ENCODE measurements at places on chromosomes 1 and 21.

GRCh38 chr1:163570071-163570470 is 248.3 kb downstream of the NUF2 start:
- DNase-seq = no peak

DNA sequence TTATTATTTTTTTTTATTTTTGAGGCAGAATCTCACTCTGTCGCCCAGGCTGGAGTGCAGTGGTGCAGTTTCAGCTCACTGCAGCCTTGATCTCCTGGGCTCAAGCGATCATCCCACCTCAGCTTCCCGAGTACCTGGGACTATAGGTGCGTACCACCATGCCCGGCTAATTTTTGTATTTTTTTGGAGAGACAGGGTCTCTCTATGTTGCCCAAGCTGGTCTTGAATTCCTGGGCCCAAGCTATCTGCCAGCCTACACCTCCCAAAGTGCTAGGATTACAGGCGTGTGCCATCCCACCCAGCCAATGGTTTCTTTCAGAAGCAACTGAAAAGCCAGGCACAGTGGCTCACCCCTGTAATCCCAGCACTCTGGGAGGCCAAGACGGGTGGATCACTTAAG is 2.3 kb downstream of the KRTCAP2 start:
- DNase-seq = no peak

- no peak for DNase-seq
Observed at GRCh38 chr1:156750711-156751450, 594 bp downstream of the HDGF start.

GRCh38 chr1:246295968-246296367 is 211.1 kb downstream of the SMYD3 start:
- DNase-seq = no peak

DNA sequence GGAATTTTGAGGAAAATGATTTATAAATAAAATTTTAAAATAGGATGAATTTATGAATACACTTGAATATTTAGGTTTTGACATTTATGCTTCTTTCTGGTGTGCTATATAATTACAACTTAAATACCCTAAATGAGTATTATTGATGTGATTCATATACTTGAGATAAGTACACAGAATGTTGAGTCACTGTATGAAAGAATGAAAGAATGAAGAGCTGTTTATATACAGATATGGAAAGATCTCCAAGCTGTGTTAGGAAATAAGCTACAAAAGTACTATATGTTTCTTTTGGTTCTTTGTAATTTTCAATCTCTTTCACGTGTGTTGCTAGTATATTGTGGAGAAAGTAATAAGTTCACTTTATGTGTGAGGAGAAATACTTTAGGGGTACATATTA is 147.2 kb downstream of the RASAL2 start:
- no peak for DNase-seq

DNA sequence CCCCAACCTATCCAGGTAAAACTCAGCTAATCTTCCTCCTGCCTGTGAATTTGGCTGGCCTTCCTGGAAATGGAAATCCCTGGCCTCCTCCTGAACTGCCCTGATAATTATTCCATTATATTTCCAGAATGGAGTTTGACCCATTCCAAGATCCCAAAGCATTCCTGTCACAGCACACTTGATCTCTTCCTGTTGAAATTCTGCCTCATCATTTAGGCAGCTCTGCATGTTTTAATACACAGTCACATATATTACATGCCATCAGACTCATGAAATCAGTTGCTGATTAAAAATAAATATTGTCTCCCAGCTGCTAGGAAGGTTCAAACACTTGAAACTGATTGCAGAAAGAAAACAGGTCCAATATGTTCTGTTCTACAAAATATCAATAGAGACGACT is 148.2 kb upstream of the PALMD start:
- DNase-seq = no peak

DNA sequence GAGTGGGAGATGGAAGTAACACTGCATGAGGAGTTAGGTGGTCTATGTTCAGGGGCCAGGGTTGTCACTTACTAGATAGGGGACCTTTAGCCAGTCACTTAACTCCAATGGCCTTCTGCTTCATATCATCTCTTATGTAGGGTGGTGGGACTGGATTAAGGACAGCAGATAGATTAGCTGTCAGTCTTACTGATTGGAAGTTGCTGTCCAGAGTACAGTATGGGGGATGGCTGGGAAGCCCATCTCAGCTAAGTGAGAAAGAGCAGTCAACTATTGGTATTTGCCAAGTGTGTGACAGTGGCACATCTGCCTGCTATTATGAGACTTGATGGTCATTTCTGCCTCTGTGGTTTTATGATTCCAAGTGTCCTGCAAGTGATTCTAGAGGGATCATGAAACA is 130.9 kb downstream of the FGGY start:
- DNase-seq = no peak

DNA sequence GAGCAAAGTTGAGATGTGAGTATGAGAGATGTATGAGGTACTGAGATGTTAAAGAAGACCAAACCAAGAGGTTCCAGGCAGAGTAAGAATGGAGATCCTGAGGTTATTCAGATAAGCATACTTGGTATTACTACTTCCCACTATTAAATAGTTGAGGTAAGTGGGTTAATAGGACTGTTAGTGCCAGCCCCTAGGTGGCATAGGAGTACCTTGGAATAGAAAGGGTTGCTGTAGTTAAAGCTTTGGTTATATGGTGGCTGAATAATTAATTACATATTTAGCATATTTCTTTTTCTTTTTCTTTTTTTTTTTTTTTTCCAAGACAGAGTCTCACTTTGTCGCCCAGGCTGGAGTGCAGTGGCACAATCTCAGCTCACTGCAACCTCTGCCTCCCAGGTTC is 397.9 kb upstream of the TMPRSS15 start:
- no peak for DNase-seq

DNA sequence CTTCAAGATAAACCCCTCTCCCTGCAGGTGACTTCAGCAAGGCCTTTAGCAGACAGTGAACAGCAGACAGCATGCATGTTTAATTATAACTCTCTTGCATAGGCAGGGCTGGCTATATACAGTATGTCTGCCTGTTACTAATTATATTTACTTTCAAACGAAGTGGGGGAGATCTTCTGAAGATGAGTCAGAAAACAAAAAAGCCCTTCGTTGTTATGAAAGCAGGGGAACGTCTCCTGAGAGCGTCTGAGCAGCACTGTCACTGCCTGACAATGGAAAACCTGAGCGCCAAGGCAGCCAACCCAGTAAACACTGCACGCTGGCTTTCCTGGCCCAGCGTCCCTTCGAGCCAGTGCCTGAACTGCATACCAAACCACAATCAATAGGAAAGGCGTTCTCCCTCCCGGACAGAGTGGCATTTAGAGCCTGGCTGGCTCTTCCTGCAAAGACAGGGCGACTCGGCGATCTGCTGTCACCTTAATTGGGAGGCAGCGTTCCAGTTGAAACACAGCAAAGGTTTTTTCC is 54.1 kb downstream of the TOMM20 start:
- no peak for DNase-seq

- no peak for DNase-seq
Observed at GRCh38 chr1:200912737-200913407, 18.2 kb downstream of the INAVA start.

- DNase-seq = no peak
Observed at GRCh38 chr1:203592730-203593129, 33.9 kb upstream of the ATP2B4 start.

- no peak for DNase-seq
Observed at GRCh38 chr1:78303620-78304019, 187.2 kb upstream of the PTGFR start.

DNA sequence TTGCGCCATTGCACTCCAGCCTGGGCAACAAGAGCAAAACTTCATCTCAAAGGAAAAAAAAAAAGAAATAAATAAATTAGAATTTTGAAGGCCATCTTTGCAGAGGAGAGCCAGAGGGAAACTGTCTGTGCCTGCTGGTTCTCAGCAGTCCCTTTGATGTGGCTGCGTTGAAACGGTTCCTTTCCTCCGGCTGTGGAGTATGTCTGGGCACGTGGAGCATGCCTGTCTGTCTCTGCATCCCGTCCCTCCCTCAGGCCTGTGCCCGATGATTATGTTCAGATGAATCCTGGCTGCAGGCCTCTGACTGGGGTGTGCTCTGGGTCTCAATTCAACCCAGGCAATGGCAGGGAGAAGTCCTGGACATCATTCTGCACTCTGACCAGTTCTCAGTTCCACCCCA is 33.4 kb downstream of the KIAA1614 start:
- no peak for DNase-seq

GRCh38 chr1:157937744-157938143 is 55.7 kb upstream of the KIRREL1 start:
- DNase-seq = no peak

DNA sequence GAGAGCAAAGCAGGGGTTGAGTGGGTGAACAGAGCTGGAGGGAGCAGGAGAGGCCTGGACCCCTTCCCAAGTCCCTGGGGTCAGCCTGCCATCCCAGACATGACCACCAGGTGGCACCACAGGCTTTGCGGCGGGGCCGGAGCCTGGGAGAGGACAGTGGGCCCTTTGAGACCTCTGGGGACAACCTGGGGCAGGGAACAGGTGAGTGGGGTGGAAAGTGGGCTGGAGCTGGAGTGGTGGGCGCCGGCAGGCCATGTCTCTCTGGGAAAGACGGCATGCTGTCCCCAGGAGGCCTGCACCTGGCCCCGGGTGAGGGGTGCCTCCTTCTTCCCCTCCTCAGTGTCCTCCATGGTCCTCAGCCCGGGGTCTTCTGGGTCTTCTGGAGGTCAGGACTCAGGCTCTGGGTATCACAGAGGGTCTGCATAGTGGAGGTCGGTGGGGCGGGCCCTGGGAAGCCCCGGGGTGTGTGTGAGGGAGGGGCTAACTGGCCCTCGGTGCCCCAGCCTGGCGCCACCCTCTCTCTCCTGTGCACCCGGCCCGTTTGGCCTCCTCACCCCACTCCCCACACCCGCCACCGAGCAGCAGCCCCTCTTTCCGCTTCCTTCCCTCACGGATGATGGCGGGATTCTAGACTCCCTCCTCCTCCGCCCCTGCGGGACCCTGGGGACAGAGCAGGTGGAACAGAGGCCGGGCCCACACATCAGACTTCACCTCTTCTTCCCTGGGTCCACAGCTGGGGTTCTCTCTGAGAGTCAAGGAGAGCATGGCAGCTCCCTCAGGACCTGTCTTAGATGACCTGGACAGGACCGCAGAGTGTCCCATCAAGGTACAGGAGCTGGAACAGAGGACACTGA is 28.5 kb upstream of the PKP1 start:
- peak; percentile 94 for DNase-seq

DNA sequence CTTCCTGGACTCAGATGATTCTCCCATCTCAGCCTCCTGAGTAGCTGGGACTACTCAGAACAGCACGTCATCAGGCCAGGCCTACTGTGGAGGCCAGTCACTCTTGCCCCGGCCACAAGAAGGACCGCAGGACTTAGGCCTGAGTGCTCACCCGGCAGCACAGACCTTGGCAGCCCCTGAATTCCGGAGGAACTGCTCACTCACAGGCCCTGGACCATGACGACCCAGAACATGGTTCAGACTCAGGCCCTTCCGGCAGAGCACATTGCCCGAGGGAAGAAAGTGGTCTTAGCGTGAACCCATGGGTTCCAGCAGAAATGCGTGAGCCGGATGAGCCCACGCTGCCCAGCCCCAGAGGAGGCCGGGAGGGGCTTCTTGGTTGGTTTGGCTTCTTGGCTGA is 177.3 kb upstream of the TMEM51 start:
- no peak for DNase-seq

GRCh38 chr21:40120940-40121575 is 253.8 kb downstream of the PCP4 start:
- no peak for DNase-seq

GRCh38 chr1:17452686-17453085 is 13.2 kb upstream of the RCC2 start:
- DNase-seq = no peak

DNA sequence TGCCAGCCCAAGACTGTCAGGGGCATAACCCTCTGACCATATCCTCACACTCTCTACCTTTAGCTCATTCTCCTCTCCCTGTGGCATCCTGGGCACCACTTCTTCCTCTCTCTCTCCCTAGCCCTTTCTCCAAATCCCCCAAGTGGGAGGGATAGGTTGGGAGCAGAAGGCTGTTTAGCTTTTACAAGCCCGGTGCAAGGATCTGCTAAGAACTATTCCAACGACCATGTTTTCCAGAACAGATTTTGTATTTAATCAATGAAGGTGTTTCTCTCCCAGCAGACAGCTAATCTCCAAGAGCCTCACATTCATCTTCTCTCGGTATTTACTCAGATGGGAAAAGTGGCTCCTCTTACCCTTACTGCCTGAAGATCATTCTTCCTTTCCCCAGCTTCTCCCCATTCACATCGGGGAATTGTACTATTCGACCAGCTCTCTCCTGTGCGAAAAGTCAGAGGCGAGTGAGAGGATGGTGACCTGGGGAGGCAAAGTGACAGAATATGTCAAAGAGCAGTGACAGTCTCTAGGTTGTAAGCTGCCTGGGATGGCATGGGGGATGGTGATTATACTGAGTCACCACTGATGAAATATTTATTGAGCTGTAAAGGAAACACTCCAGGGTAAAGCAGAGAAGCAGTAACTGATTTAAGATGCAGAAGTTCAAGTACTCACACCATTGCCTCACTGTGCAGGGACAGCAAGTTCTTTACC is 47.0 kb upstream of the RBM15 start:
- no peak for DNase-seq

DNA sequence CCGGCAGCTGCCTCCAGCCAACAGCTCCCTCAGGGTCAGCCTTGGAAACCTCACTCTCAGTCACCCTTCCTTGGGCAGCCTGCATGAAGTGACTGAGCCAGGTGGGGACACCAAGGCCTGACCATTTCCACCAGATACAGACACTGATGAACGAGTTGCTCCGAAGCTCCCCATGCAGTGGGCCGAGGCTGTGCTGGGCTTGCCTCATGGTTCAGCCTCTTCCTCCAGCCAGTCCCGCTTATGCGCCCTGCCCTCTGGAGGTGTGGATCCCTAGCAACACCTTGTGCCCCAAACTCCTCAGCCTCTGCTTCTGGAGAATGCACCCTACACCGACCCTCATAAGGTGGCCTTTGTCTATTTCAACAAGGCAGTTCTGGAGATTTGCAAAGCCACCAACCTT is 236.0 kb downstream of the RRAGC start:
- no peak for DNase-seq

DNA sequence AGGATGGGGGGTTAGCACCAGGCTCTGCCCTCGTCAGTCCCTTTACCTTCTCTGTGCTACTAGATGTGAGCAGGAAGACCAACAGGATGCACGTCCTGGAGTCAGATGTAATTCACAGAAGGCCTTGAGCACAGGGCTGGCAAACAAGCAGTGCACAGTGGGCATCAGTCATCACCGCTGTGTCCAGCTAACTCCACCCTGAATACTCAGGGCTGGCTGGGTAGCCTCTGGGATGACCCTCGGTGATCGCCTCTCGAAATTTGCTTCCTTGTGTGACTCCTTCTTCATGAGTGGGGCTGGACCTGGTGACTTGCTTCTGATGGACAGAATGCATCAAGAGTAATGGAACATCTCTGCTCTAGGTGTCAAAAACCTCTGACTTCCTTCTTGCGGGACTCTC is 92.2 kb upstream of the TMPRSS2 start:
- DNase-seq = no peak

GRCh38 chr1:39525366-39526165 is 34.1 kb downstream of the BMP8A start:
- peak; percentile 76 for DNase-seq
